ENCODE measurements at places on chromosomes 1 and 21.
A peak's percentile ranks its signal among the peaks of the same experiment; 100 is the strongest.

DNA sequence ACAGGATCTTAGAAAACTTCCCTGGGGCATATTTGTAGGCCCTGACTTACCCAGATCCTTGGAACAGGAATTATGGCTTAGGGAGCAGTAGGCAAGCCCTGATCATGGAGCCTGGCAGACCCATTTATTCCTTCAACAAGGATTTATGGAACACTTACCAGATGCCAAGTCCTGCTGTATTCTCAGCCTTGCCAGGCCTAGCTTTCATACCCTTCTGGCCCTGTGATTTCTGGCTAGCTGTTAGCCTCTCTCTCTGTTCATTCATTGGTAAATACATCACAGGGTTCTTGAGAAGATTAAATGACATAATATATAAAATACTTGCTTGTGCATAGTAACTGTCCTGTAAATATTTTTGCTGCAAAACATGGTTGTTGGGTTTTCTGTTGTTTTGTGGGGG is 32.4 kb upstream of the SRP9 start:
- no peak for DNase-seq

GRCh38 chr21:42448686-42449085 is 45.0 kb downstream of the UBASH3A start:
- no peak for DNase-seq

DNA sequence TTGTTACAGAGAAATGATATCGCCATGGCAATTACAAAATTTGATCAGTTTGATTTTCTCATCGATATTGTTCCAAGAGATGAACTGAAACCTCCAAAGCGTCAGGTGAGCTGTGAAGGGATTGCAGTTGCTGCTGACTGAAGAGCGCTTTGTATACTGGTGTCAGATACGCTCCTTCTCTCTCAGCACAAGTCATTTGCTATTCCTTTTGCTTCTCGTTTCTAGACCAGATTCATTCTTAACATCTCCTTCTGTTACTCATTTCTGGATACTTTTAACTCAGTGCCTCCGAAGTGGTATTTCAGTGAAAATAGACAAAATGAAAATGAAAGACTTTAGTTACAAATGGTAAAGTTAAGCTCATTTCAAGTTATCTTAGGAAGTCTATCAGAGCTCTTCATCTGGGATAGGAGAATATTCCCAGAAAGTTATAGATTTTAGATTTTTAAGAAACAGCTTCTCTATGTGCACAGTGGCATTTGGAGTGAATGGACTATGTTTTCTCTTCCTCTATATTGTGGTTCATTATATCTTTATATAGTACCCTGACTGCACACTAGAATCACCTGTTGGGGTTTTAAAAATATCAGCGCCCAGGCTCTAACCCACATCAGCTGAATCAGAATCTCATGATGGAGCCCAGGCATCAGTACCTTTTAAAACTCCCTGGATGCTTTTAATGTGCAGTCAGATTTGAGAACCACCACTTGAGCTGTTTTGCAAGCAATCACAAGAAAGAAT is 30.3 kb upstream of the KCNQ4 start:
- DNase-seq, result no peak

- DNase-seq, result no peak
Measured at GRCh38 chr1:5885471-5886139, 106.6 kb downstream of the NPHP4 start.

GRCh38 chr1:194184425-194184824 is 998.0 kb upstream of the B3GALT2 start:
- no peak for DNase-seq

GRCh38 chr1:162397039-162397448 is 14.9 kb downstream of the SH2D1B start:
- DNase-seq, result no peak

GRCh38 chr1:40649592-40649930 is 15.9 kb downstream of the RIMS3 start:
- no peak for DNase-seq

GRCh38 chr21:31675960-31676359 is 16.5 kb downstream of the SOD1 start:
- no peak for DNase-seq

DNA sequence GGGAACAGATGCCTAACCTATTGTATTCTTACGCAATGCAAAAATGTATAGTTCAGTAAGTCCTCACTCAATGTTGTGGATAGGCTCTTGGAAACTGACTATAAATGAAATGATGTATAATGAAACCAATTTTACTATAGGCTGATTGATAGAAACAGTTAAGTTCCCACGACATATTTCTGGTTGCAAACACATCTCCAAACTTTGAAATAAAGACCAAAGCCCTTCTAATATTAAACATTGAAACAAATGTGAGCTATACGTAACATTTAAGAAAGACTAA is 29.1 kb downstream of the MAP3K21 start:
- DNase-seq, result no peak

DNA sequence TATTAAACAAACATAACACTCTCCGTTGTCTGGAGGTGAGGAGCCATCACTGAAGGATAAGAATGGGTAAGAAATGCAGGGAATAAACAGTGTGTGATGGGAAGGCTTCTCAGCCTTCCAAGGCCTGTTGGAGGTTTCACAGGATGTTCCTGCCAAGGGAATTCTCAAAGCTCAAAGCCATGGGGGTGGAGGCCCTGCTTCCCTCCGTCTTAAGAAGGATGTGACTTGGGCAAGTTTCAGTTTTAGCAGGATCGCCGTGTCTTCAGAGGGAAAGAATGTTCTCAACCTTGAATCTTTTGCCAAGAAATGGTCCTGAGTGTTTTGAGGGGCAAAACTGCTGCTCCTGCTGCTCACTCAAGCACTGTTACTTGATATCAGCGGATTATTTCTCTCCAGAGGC is 41.7 kb upstream of the IL20 start:
- DNase-seq, result no peak

DNA sequence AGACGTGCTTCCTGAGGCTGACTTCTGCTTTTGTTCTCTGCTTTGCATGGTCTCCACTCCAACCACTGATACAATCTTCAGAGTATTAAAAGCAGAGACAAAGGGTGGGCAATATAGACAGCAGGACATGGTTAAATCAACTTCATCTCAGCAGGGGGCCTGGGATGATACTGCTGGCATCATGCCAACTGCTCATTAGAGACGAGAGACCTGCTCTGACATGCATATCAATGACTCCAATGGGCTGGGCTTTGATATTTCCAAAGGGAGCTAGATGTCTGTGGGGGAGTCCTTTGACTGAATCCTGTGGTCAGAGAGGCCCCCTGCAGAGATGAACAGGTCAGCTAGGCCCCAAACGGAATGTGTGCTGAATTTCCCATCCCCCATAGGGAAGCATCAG is 106.6 kb downstream of the ACTL8 start:
- DNase-seq, result no peak

- DNase-seq, result no peak
Measured at GRCh38 chr21:28445141-28445830, 547.4 kb downstream of the LTN1 start.

DNA sequence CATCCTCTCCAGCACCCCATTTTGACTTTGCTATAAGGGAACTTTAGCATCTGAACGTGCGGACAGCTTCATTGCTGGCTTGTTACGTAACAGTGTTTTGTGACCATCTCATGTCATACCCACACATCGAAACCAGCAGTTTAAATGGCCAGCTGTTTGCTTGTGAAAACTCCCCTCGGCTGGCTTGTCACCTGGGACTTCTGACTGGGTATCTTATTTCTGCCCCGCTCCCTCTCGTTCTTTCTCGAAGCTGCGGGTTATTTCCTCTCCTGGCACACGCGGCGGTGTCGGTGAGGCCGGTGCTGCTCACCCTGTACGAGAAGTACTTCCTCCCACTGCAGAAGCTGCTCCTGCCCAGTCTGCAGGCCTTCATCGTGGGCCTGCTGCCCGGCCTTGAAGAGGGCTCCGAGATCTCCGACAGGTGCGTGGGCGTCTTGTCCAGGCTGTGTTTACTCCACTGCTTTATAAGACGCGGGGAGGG is 43.5 kb downstream of the DOP1B start:
- no peak for DNase-seq

- no peak for DNase-seq
Measured at GRCh38 chr1:219463636-219464035, 149.3 kb downstream of the ZC3H11B start.

- DNase-seq, result no peak
Measured at GRCh38 chr1:107328087-107328486, 187.2 kb downstream of the NTNG1 start.

GRCh38 chr1:193310564-193310963 is 124.2 kb upstream of the B3GALT2 start:
- DNase-seq, result no peak

- no peak for DNase-seq
Measured at GRCh38 chr1:41418857-41419583, 57.8 kb downstream of the FOXO6 start.

GRCh38 chr1:235714205-235714897 is 64.8 kb upstream of the GNG4 start:
- DNase-seq, result no peak

- no peak for DNase-seq
Measured at GRCh38 chr1:115890580-115890979, 49.7 kb upstream of the NHLH2 start.

DNA sequence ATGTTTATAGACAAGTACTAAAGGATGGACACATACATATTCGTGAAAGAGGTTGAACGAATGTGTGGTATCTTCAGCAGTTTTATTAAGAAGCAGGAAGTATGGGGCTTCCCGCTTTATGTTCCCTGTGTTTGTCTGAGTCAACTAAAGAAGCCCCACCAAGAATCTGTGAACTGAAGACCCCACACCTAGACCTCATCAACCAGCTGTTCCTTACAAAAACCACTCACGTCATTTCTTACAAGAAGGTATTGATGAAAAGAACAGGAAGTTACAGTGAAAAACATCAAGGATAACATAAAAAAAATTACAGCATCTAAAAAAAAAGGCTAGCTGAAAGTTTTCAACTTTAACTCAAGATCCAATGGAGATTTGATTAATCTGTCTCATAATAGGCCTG is 12.3 kb downstream of the REG4 start:
- DNase-seq, result no peak

DNA sequence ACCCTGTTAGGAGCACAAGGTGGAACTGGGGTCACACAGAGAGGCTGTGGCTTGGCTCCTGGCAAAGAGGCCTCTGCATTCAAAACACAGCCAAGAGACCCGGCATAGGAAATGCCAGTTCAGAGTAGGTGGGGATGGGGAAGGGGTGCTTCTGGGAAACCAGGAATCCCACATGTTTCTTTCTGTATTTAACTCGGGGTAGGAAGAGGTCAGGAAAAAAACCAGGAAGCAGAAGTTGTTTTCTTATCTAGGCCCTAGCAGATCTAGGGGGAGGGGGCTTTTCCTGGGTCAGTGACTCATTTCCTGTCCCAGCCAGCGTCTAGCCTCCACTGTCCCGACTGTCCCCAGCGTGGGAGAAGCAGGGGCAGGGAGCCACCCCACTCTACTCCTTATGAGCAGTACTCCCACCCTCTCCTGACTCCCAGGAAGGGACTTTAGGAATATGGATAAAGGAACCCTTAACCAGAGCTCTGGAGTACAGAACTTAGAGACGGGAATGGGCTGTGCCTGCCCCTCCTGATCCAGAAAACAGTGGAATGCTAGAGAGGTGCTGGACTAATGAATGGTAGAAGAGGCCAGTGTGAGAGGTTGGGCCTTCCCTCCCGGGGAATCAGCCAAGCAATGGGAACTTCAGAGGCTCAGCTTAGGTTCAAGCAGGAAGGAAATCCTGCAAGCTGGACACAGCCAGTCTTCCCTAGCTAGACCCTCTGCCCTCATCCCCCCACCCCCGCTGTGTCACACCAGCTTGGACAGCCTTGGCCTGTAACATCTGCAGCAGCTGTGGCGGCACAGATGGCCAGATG is 5.7 kb downstream of the FHL3 start:
- DNase-seq, result peak; percentile 81

DNA sequence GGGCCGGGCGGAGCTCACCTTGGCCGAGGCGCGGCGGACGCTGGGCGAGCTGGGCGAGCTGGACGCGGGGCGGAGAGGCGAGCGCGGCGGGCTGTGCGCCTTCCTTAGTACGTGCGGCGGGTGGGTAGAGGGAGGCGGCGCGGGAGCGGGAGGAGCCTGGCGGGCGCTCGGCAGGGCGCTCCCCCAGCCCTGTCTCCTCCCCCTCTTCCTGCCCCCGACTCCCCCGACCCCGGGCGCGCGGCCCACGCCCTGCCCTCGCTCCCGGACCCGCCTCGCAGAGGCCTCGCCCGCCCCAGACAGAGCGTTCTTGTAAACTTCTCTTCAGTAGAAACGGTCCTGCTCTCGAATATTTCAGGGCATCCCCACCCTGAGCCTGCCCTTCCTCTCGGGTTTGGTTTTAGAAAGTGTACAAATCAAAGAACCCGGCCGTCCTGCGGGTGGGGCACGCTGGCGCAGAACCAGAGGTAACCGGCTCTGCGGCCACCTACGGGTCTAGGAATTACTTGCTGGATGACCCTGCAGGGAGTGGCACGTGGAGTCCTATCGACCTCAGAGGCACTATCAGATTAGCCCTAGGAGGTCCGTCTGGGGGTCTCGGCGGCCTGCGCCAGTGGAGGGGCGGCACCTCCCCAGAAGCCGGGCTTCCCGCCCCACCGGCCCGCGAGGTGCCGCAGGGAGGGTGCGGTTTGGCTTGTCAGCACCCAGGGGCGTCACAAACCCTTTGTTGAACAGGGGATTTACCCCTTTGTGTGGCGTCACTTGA is at the start of gene S100A10:
S100A10 (minus strand) TSS at position 126 of the 763 bp plus-strand sequence. CDS start 7,629 bp downstream, outside the sequence.
- no peak for DNase-seq

DNA sequence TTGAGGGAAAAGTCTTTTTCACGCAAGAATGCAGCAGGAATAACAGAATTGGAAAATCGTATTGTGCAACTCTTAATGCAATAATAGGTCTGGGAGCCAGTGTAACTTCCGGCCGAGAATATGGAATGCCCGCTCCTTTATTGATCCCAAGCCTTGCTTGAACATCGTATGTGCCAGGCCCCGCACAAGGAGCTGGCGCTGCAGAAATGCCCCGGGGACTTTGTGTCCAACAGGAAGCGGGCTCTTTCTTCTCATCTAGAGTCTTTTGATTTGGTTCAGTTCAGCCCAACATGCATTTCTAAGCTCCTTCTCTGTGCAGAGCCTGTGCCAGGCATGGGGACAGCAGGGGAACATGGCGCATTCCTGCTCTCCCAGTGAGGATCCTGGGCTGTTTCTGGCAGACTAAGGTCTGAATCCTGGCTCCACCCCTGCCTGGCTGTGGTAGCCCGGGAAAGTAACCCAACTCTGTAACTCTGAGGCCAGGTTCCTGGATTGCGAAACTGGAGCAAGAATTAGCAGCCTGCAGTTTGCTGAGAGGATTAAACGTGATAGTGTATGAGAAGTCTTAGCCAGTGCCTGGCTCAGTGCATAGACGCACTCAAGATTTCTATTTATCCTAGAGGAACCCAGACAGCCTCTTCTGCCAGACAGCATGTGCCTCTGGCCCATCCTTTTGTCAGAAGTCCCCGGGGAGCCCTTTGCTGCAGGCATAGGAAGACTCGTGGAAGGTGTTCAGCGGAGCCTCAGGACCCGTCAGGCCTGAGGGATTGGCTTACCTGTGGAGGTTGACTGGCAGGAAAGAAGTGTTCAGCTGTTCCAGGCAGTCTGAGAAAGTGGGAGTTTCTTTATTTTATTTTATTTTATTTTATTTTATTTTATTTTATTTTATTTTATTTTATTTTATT is 987 bp upstream of the CDCP2 start:
- DNase-seq, result peak; percentile 67

GRCh38 chr1:235648407-235648907 is 1.1 kb downstream of the GNG4 start:
- no peak for DNase-seq

All from Kasumi-1 (cell line).